ENCODE measurements at places on chromosomes 7 and 10. TPM values are rescaled to one million over a fixed set of nuclear protein-coding genes. Genes with fewer than 3 reads are reported as not detected.

- H3K36me3 ChIP-seq = no peaks in the 10 kb centered on the region
- no peak overlapping the region for H3K27ac ChIP-seq
- DNase-seq = no peak
- H3K4me1 ChIP-seq = no peaks in the 10 kb centered on the region
Measured at GRCh38 chr10:124090601-124091209, 2.7 kb downstream of the CHST15 start.

BLNK gene
- not detected for total RNA-seq

DNA sequence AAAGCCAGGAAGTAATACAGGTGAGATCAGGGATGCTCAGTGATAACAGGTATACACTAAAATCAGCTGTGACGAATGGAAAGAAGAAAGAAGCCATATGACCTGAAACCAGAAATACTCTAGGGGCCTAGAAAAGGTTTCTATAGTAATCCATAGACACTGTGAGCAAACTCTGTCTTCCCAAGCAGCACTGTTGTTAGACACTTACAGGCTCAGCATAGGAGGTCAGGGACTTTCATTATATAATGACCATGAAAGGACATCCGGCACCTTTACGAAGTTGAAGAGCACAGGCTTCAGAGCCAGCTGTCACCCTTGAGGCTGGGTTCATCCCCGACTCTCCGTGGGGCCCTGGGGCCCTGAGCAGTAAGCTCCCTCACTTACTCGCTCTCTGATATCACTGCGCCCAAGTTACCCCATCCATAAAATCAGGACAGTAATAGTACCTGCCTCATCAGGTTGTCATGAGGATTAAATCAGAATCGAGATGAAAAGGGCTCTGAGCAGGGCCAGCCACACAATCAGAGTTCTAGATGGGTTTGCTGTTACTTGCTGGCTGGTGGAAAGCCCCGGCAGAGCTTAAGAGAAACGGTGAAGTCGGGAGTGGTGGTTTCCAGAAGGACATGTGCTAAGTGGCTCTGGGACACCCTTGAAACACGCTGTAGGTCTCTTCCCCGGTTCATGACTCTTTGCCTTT is 79.5 kb downstream of the ITIH5 start:
- no peak overlapping the region for H3K4me3 ChIP-seq
- no peak for DNase-seq

DNA sequence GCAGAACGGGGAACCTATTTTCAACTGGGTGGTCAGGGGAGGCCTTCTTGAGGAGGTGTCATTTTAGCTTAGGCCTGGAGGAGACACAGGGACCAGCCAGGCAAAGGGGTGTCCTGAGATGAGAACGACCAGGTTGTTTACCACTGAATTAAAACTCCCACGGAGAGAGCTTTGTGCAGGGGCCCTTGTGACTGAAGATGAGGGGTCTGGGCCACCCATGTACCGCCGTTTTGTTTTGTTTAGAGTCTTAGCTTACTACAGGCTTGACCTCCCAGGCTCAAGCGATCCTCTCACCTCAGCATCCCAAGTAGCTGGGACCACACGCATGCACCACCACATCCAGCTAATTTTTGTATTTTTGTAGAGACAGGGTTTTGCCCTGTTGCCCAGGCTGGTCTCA is 80.4 kb downstream of the FAM171A1 start:
- peaks cover 7% of the 10 kb centered on the region for H3K27me3 ChIP-seq
- H3K36me3 ChIP-seq = no peaks in the 10 kb centered on the region
- H3K4me1 ChIP-seq = no peaks in the 10 kb centered on the region
- no peak overlapping the region for H3K27ac ChIP-seq
- no peak overlapping the region for H3K4me3 ChIP-seq

DNA sequence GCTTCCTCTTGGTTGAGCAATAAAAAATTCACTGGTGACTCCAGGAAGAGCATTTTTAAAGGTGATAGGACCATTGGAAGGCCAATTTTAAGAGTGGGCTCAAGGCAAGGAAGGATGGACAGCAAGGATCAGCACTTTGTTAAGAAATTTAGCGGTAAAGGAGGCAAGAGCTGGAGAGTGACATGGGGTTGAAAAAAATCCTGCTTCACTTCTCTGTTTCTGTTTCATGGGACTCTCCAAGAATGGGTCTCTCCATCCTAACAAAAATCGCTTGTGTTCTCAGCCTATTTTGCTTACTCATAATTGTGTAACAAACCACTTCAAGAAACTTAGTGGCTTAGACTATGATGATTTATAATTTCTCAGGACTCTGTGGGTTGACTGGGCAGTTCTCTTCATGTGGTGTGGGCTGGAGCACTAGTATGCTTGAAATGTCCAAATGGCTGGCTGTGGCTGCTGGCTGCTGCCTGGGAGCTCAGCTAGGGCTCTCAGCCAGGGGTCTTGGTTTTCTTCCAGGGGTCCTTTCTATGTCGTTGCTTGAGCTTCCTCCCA is 59.8 kb upstream of the ZNRF2 start:
- peaks cover 6% of the 10 kb centered on the region for H3K4me1 ChIP-seq
- H3K27ac ChIP-seq = no peak overlapping the region
- H3K4me3 ChIP-seq = no peak overlapping the region
- DNase-seq = no peak
- H3K27me3 ChIP-seq = peaks cover 12% of the 10 kb centered on the region
- H3K36me3 ChIP-seq = no peaks in the 10 kb centered on the region

SVOPL gene
- not detected for total RNA-seq
